ENCODE measurements at places on chromosomes 5 and 9. TPM values are rescaled to one million over a fixed set of nuclear protein-coding genes. Genes with fewer than 3 reads are reported as not detected.

Gene PLEKHG4B
- total RNA-seq = 0.18 TPM

Gene ARPC5L
- 44.7 TPM for total RNA-seq

Gene C5
- total RNA-seq = 1.3 TPM

Gene CDX1
- not detected for total RNA-seq

Gene NSG2
- total RNA-seq = not detected

Gene CATSPER3
- total RNA-seq = not detected

Gene SMIM33
- not detected for total RNA-seq

Gene CDC37L1
- total RNA-seq = 14.6 TPM

Gene NMUR2
- total RNA-seq = not detected

Gene FAM78A
- 0.33 TPM for total RNA-seq

Gene SEMA6A
- total RNA-seq = 0.20 TPM

Gene CD274
- total RNA-seq = 11.9 TPM

Gene ENHO
- total RNA-seq = 0.27 TPM

Gene FAM120A
- total RNA-seq = 161 TPM

Gene DIRAS2
- total RNA-seq = not detected

Gene NTNG2
- 0.34 TPM for total RNA-seq

Gene RNF183
- not detected for total RNA-seq

Gene TMEM174
- not detected for total RNA-seq

Gene EHMT1
- total RNA-seq = 44.7 TPM

Gene SLC12A2
- 15.6 TPM for total RNA-seq

Gene SLC34A1
- total RNA-seq = not detected

Gene MAN2A1
- total RNA-seq = 33.0 TPM

Gene PDE6A
- total RNA-seq = not detected

Gene FAM151B
- 2.7 TPM for total RNA-seq

Gene PCDHB16
- total RNA-seq = 1.7 TPM

Gene MARCHF6
- total RNA-seq = 129 TPM

Gene NRARP
- 0.12 TPM for total RNA-seq

Gene PDLIM4
- 1.6 TPM for total RNA-seq

Gene PCDHA10
- total RNA-seq = not detected

Gene PCDH1
- total RNA-seq = not detected
